NCI-H187 treated with DMSO at 0.1 percent for 48 hours (cell line): ENCODE measurements at places on chromosomes 13 and 19.

DNA sequence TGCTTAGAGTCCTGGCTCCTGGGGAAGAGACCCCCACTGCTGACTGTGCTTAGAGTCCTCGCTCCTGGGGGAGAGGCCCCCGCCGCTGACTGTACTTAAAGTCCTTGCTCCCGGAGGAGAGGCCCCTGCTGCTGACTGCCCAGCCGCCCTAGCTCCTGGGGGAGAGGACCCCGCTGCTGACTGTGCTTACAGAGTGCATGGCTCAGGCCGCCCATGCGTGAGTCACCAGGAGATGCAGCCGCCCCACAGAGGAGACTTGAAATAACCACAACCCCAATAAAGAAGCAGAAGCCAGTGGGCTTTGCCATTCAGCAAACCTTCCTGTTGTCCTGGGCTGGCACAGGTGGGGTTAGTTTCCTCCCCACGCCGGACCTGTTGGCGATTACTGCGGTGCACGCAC, 79.2 kb upstream of the C13orf46 start:
- no peak for DNase-seq

DNA sequence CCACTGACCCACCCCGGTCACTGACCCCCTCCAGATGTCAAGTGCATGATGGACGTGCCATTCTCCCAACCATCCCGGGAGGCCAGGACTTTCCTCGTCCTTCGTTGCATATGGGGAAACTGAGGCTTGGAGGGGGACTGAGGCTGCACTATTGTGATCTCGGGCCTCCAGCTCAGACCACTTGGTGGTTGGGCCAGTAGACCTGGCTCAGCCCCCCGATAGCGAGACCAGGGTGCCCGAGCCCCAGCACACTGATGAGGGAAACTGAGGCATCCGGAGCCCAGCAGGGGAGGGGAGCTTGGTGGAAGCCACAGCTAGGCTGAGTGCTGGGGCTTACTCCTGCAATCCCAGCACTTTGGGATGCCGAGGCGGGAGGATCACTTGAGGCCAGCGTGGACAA, 10.4 kb downstream of the EFNA2 start:
- DNase-seq: no peak

DNA sequence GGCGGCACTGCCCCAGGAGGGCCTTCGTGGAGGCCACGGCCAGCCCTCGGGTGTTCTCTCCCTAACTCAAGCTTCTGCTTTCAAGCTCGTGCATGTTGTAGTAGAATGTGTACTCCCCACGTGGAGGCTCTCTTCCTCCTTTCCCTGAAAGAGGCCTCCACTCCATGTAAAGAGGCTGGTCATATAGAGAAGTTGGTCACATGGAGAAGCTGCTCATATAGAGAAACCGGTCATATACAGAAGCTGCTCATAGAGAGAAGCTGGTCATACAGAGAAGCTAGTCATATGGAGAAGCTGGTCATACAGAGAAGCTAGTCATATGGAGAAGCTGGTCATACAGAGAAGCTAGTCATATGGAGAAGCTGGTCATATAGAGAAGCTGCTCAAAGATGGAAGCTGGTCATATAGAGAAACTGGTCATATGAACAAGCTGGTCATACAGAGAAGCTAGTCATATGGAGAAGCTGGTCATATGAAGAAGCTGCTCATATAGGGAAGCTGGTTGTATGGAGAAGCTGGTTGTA, 152.5 kb downstream of the COL4A1 start:
- DNase-seq: no peak

GRCh38 chr13:36353001-36353400, 6.8 kb upstream of the SPART start:
- no peak for DNase-seq

DNA sequence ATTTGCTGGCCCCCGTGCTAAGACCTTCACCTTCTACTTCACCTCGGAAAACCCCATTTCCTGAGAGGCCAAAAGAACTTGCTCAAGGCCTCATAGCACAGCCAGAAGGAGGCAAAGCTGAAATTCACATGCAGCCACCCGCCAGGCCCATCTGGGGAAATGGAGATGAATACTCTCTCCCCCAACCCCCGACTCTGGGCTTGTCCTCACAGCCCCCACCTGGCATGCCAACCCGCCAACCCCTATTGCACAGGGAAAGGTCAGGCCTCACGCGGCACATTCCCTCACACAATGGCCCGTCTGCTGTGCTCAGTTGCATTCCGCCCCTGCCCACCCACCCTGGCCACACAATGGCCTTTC, 3.2 kb downstream of the PRX start:
- no peak for DNase-seq

- no peak for DNase-seq
Measured at GRCh38 chr19:22526661-22527272, 104.6 kb upstream of the ZNF98 start.

DNA sequence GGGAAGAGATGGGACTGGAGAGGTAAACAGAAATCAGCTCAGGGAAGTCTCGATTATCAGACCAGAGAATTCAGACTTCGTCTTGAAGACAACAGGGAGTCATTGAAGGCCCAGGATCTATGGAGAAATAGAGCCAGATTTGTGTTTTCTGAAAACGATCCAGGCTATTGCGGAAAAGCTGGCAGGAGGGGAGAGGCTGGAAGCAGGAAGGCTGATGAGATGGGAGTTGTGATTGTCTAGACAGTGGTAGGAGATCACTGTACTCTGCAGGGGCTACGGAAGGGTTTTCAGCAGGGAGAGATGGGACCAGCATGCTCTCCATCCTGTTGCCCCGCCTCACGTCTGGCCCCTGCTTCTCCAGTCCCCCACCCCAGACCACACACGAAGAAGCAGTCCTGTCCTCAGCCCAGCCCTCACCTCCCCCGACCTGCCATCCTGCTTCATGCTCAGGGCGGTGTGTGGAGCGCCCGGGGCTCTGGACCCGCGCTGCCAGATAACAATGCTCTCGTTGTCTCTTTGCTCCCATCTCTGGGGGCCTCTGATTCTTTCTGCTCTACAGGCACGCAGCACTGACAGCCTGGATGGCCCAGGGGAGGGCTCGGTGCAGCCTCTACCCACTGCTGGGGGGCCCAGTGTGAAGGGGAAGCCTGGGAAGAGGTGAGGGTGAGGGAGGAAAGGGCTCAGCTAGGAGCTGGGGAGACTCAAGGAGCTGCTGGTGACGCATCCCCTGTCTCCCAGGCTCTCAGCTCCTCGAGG, 1.9 kb downstream of the ARHGAP33 start:
- no peak for DNase-seq

DNA sequence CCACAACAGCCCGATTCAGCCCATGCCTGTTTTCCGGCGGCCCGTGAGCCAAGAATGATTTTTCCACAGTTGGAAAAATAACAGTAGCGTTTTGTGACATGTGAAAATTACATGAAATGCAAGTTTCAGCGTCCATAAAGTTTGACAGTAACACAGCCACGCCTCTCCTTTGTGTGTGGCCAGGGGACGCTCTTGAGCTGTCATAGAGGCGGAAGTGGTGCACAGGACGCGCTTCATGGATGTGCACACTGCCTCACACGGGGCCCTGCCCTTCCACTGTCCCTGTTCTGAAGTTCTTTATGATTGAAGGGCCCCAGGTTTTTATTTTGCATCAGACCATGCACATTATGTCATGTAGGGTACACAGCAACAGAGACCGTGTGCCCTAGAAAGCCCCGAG, 12.4 kb upstream of the ELAVL1 start:
- DNase-seq: no peak

GRCh38 chr13:99809496-99809895, 162.1 kb downstream of the ZIC5 start:
- no peak for DNase-seq

GRCh38 chr13:45851956-45852355, 403 bp upstream of the SIAH3 start:
- DNase-seq: no peak

- DNase-seq: no peak
Measured at GRCh38 chr13:20495087-20496023, 30.3 kb downstream of the CRYL1 start.

GRCh38 chr13:26518451-26518959, 39.0 kb upstream of the WASF3 start:
- no peak for DNase-seq

GRCh38 chr13:59643906-59644626, 519.7 kb downstream of the DIAPH3 start:
- DNase-seq: no peak

DNA sequence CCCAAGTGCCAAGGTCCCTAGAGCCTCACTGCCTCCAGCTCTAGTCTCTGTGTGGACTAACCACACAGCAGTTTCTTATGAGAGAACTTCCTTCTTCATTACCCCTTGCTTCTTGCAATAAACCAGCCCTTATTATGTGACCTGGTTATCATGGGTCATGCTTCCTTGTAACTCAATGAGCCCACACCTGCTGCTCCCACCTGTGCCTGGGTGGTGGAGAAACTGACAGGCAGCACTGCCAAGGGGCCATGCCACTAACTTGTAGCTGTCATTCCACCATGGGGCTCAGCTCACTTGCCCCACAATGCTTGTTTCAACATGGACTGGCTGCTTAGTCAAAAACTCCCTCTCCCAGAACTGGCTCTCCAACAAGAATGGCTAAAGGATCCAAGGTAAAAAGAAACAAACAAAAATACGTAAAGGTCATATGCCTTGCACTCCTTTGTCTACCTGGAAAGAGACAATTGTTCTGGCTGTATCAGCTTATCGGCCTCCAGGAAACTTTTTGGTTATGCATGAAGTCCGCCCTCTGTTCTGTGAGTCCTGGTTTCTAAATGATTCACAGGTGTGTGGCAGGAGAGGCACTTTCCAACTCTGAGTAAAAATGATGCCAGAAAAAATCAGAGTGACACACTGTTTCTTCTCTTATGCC, 446.4 kb downstream of the COG6 start:
- DNase-seq: no peak

DNA sequence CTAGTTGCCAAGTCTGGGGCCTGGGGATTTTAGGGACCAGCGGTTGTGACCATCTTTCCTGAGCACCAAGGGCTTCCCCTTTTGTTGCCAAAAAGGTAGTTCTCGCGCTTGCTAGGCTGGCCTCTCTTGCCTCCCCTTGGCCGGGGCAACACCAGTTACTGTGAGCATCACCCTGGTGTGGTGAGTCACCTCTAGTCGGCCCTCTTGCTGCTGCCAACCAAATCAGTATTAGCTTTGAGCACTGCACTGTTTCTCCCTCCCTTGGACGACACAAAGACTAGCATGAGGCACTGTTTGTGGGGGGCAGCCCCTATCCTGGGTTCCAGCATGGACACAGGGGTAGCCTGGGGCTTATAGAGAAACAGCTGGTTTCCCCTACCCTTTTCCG, 6.9 kb downstream of the SYDE1 start:
- no peak for DNase-seq

- DNase-seq: no peak
Measured at GRCh38 chr19:30671367-30671619, 299.1 kb downstream of the ZNF536 start.
